ENCODE measurements at places on chromosomes 7 and 10.

- DNase-seq = no peak
These were observed 67.1 kb upstream of the AGBL3 start for GRCh38 chr7:134919240-134919641.

- DNase-seq = no peak
These were observed 91.5 kb downstream of the ARID5B start for GRCh38 chr10:61992671-61993668.

GRCh38 chr10:63619426-63619825 is 98.2 kb downstream of the REEP3 start:
- DNase-seq = no peak

- peak; percentile 18 for DNase-seq
These were observed 1.6 kb downstream of the KLHDC10 start for GRCh38 chr7:130071701-130072622.

DNA sequence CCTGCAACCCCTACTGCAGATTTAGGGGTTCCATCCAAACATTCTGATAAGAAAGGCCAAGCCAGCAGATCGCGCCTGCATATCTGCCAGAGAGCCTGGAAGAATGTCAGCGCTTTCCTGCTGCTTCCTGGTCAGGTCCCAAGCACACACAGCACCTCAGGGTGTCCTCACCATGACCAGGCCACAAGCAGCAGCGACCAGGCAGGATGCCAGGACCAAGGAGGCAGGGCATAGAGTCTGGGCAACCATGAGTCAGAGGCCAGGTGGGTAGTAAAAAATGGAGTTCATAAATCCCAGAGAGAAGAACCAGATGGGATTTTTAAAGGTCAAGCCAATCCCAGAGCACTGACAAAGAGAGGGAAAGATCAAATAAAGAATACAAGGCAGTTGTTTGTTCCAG is 5.5 kb upstream of the FAM131B start:
- no peak for DNase-seq

DNA sequence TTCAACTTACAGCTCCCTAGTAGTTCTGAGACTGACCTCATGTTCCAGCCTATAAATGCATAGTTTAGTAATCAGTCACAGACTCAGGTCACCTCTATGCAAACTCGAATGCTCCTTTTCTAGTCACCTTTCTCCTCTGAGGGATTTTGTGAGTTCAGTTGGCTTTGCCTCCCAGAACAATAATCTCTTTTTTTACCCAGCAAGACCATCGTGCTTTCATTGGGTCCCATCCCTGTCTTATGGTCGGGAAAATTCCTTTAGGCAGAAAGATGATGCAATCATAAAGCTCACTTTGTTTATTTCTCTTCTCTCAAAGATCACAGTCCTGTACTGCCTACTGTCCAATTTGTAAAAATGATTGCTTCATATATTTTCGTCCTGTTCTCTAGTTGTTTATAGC is 38.4 kb downstream of the TWIST1 start:
- DNase-seq = no peak

DNA sequence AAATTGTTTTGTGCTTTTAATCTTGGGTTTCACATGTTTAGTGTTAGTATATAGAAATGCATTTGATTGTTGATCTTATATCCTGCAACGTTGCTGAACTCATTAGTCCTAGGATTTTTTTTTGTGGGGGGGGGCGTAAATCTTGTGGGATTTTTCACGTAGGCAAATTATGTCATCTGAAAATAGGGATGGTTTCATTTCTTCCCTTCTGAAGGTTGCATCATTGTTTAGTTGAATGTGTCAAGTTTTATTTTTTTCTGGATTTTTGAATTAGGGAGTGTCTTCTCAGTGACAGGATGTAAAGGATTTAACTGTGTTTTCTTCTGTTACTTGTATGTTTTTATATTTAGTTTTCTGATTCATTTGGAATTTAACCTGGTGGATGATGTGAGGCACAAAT is 26.7 kb downstream of the MKLN1 start:
- no peak for DNase-seq

GRCh38 chr10:96556003-96556402 is 30.8 kb downstream of the TM9SF3 start:
- DNase-seq = no peak

DNA sequence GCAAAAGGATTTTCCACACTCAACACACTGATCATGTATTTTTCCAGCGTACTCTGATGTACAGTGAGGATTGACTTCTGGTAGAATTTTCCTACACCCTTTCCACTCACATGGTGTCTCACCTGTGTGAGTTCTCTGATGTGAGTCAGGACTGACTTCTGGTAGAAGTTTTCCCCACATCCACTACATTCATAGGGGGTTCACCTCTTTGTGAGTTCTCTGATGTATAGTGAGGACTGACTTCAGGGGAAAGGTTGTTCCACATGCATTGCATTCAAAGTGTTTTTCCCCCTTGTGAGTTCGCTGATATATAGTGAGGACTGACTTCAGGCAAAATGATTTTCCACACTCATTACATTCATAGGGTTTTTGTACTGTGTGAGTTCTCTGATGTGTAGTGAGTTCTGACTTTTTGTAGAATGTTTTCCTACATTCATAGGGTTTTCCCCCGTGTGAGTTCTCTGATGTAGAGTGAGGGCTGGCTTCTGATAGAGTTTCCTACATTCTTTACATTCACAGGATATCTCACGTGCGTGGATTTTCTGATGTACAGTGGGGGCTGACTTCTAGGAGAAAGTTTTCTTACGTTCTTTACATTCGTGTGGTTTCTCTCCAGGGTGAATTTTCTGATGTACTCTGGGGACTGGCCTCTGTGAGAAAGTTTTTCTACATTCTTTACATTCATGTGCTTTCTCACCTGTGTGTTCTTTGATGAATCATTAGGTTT is 146.5 kb downstream of the GLRX3 start:
- no peak for DNase-seq

DNA sequence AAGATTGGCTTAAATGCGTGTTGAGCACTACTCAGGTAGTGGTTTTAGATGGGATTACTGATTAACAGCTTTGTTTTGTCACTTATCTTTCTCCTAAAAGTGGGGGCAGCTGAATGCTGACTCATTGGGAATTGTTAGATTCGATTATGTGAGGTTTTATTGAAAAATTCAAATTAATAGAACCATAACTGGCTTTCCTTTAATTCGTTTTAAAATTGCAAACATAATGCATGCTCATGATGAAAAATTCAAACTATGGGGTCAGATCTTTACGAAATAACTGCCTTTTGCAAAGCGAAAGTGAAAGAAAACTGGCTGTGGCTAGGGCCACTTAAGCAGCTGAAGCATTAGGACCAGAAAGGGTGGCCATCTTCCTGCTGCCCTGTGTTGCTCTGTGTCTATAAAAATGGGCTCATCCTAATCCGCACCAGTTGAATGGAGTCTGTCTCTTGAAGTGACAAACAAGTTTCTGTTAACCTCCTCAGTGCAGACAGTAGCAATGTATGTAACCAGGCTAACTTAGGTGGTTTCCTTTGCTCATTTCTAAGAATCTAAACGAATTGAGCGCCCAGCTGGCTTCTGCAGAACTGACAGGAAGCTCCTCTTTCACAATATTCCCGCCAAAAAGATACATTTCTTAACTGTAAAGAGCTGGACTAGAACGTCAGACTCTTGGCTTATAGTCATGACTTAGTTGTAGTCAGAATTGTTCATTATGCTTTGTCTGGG is 27.8 kb downstream of the DENND10 start:
- DNase-seq = no peak

DNA sequence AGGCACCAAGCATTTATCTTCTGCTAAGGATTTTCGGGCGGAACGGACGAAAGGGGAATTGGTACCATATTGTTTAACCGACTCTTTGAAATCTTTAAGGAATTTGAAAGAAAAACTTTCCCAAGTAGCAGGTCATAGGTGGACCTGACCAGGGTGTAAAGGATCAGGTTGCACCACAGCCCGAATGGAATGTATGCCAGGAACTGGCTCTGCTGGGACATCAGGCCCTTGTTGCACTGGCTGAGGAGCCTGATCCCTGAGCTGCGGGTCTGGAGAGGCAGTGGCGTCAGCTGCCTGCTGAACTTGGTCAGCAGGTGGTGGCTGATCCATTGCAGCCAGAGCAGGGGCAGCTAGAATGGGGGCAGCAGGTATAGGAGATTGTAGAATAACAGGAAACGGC is 41.4 kb upstream of the AKR1C2 start:
- no peak for DNase-seq

DNA sequence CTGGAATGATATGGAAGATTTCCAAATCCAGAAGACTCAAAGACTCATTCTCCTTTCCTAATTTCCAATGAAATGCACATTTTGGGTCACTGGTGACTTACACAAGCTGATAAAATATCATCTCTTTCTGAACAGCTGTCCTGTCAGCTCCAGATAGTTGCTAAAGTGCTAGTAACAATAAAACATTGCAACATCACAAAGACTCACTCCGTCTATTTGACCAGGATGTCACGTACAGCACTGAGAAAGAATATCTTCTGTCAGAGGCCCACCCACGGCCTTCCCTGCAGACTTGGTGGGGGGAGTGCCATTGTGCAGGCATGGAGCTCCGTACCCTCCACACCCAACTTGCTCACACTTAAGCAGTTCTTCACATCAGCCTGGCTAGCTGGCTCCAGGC is 78.9 kb upstream of the EGR2 start:
- DNase-seq = no peak

DNA sequence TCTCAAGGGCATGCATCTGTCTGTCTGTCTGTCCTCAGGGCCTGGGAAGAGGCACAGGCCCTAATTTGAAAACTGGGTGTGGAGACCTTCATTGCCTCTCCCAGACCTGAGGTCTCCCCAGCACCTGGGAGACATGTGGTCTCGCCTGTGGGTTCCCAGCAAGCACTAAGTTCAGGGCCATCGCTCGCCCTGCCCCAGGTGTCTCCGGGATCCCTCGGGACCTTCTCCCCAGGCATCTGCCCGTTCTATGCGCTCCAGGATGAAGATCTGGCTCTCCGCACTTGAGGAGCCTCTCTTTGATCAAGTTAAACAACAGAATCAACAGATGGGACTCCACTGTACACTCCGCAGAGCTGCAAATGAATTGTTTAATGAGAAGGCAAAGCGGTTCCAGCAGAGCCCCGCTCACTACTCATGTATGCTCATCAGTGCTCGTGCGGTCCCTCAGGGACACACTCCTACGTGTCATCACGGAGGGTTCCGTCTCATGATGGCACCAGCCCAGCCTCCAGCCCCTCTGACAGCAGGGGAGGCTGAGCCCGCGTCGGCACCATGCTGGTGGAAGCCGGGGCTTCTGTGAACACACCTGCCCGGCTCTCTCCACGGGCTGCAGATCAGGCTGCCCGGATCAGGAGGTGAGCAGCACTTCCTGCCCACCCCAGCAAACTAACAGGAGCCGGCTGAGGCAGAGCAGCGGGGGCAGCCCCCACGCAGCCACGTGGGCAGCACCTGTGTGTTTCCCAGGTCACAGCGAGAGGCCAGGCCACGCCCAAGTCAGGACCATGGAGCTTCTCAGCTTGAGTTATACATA is 132.8 kb downstream of the TCERG1L start:
- DNase-seq = no peak

GRCh38 chr10:63462442-63462841 is 3.3 kb downstream of the JMJD1C start:
- no peak for DNase-seq

- no peak for DNase-seq
These were observed 496.6 kb downstream of the INHBA start for GRCh38 chr7:41206267-41206666.

DNA sequence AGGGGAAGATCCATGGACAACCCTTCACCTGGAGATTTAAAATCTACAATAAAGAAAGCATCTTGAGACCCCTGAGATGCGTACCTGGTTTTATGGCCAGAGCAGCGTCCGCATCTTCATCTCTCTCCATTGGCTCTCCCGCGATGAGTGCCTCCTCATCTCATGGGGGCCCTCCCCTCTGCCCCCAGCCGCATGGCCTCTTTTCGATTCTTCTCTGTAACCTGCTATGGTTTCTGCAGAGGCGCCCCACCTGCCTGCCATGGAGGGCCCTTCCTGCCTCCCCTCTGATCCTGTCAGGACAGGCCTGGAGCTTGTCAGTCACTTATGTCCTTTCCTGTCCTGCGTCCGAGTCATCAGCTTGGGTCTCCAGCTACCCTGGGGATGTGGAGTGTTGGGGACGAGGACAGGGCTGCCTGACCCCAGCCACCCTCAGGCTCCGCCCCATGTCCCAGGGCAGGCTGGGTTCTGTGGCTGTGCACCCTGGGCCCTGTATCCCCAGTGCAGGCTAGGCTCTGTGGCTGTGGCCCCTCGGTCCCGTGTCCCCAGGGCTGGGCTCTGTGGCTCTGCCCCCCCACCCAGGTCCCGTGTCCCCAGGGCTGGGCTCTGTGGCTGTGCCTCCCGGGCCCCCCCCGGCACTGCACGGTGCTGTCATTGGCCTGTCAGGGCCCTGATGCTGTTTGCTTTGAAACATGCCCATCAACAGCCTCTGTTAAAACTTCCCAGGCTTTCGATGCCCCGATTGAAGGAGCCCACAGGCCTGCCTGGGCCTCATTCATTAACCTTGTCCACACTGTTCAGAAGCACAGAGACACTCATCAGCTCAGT is 99.8 kb downstream of the WDR37 start:
- no peak for DNase-seq

- DNase-seq = no peak
These were observed 14.8 kb downstream of the THSD7A start for GRCh38 chr7:11817111-11817740.

GRCh38 chr10:59536167-59537014 is 173.3 kb downstream of the SLC16A9 start:
- DNase-seq = no peak

- no peak for DNase-seq
These were observed 109.0 kb upstream of the PLXNA4 start for GRCh38 chr7:132685277-132685676.

- no peak for DNase-seq
These were observed 16.6 kb upstream of the EIF4H start for GRCh38 chr7:74157605-74158004.

Data from stimulated activated CD4-positive, alpha-beta T cell treated with anti-CD3 and anti-CD28 coated beads, TNF-alpha, amount 100 ng/mL, for 1 hour (primary cell).